ENCODE measurements at places on chromosomes 4 and X. TPM values are rescaled to one million over a fixed set of nuclear protein-coding genes. Genes with fewer than 3 reads are reported as not detected.

The NPFFR2 gene
- 13.6 TPM for total RNA-seq

The CFAP47 gene
- under 0.01 TPM for total RNA-seq

The WDR17 gene
- total RNA-seq: 1.1 TPM

DNA sequence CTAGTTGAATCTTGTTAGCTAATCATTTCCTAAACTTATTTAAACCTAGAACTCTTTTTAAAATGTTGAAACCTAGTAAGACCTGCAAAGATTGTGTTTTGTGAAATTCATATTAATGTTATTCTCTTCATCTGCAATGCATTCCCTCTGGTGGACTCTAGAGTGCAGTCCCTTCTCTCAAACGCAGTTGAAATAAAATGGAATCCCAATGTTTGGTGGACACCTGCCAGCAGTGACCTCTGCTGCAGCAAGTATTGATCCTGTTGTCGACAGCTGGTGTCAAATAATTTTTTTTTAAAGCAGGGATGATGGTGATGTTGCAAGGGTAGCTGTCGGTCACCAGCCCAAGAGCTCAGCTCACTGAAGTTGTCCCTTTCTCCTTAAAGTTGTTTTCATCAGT is 492.0 kb downstream of the ZIC3 start:
- no peak for DNase-seq

GRCh38 chr4:124210746-124211145 is 501.8 kb downstream of the ANKRD50 start:
- no peak for DNase-seq

DNA sequence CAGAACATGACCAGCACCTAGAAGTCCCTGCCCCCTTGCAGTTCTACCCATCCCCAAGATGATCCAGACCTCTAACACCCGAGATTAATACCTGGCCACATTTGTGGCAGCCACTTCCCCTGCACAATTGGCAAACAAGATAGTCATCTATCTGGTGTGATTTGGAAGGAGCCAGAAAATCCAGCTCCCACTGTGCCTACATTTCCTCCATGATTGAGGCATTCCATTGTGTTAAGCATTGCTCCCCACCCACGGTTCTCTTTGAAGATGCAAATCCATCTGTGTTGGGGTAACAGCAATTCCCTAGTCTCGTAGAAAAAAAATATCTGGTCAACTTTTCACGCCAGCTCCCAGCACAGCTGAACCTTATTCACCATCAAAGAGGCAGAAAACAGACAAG is 405.0 kb downstream of the BCOR start:
- DNase-seq: no peak

- no peak for DNase-seq
Observed at GRCh38 chr4:180437601-180438000, 1805.6 kb upstream of the TENM3 start.

DNA sequence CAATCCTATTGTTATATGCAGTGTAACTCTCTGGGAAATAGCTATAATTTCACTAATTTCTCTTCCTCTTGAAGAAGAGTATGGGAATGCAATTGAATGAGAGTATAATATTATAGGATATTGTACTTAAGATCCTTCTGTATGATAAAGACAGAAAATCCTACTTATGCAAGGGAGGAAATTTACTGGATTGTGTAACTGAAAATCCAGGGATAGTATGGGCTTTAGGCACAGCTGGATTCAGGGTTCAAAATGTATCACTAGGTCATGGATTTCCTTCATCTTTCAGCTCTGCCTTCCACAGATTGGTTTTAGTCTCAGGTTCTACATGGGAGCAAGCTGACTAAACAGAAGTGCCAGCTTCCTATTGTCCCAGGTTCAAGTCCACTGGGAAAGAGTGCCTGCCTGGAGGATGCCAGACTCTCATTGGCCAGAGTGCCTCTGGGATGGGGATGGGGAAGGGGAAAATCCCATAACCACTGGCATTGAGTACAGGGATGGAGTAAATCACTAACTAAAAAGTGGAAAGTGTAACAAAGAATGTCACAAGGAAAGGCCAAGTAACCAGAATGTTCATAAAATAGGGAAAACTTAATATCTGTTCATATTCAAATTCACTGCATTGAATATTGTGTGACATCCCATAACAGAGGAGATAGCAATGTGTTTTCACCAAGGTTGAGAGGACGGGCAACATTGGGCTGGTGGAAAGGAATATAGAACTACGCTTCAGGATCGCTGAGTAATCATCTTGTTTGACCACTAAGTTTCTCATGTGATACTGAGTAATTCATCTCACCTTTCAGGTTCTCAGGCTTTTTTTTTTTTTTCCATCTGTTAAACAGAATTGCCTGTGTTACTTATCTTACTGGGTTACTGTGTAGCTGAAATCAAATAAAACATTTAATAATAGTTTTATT is 75.7 kb downstream of the ANXA3 start:
- DNase-seq: peak; percentile 77

DNA sequence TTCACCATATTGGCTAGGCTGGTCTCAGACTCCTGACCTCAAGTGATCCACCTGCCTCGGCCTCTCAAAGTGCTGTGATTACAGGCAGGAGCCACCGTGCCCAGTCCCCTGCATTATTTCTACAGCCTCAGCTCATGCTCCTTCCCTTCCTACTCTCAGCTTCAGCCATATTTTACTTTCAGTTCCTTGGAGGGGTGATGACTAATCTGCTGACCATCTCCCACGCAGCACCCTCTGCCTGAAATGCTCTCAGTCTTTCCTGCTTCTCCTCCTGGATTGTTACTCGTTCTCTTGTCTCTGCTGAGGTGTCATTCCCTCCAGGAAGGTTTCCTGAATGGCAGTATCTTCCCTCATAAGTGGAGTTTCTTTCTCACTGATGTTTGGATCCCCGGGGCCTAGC is 63.3 kb downstream of the MOSPD2 start:
- DNase-seq: peak; percentile 79

GRCh38 chr4:65515646-65516045 is 154.6 kb downstream of the EPHA5 start:
- no peak for DNase-seq

GRCh38 chr4:88177983-88178625 is 19.7 kb upstream of the ABCG2 start:
- peak; percentile 90 for DNase-seq

DNA sequence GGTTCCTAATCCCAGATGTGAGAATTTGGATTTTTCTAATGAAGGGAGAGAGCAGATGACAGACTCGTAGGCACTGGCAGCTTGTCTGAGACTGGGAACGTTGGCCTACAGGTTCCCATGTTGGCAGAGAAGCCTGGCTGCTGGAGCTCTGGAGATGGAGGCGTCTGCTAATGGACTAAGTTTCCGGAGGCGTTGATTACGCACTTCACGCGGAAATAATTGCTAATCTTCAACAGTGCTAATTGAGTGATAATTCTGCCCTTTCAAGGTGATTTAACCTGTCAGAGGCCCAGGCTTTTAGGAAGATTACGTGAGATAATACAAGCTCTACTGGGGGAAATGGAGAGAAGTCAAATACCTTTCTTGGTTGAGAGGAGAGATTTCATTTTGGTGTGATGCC is 77.4 kb downstream of the PSAPL1 start:
- DNase-seq: no peak

- DNase-seq: peak; percentile 31
Observed at GRCh38 chr4:75895744-75896314, 6.4 kb downstream of the PPEF2 start.

- no peak for DNase-seq
Observed at GRCh38 chrX:119497185-119497584, 28.9 kb downstream of the SLC25A5 start.

GRCh38 chr4:141216002-141216761 is 4.5 kb upstream of the ZNF330 start:
- no peak for DNase-seq

DNA sequence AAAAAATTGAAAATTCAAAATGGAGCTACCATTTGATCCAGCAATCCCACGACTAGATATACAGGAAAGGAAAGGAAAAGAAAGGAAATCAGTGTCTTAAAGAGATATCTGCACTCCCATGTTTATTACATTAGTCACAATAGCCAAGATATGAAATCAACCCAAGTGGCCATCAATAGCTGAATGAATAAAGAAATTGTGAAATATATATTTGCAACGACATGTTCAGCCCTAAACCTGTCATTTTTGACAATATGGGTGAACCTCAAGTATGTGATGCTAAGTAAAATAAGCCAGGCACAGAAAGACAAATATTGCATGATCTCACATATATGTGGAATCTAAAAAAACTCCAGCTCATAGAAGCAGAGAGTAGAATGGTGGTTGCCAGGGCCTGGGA is 155.1 kb downstream of the ANXA5 start:
- no peak for DNase-seq

DNA sequence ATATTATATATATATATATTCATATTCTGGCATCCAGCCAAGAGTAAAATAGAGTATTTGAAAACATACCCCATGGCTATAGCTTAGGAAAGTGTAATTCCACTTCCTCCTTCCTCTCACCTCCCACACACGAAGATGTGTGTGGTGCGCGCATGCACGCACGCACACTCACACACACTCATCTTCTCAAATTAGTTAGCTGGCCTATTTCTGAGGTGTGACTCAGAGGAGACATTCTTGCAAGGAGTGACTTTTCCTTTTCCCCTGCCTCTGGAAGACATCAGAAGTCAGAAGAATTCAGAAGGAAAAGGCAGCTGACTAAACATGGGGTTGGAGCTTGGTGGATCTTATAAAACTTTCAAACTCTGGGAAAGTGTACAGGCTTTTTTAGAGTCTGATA is 8.8 kb downstream of the ENPEP start:
- DNase-seq: peak; percentile 78

All from HT1080 (cell line).